ENCODE measurements at places on chromosomes 2 and 18.

- no peak for DNase-seq
Measured at GRCh38 chr2:6168485-6168884, 476.3 kb downstream of the SOX11 start.

- DNase-seq = no peak
Measured at GRCh38 chr18:6310714-6311113, 104.0 kb downstream of the L3MBTL4 start.

DNA sequence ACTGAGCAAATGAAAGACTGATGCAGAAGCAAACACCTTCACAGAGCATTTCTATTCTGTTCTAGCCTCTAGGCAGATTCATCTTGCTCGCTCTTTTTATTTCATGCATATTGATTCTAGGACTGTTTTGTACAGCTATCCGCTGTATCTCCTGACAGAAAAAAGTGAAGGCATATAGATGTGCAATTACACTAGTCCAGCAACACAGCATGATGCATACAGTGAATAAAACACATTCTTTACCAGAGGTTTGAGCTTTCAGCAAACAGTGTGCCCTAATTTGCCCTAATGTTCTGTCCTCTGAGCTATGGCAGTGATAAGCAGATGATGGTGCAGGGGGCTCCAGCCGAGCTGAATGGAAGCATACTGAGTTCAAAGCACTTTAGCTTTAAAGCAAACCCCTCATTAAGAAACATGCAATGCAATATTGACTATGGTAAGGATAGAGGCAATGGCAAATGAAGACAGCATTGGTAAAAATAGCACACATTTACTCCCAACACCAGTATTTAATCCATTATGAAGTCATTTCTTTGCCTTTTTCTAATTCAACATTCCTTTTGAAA is 141.2 kb upstream of the RGPD4 start:
- DNase-seq = no peak

- DNase-seq = no peak
Measured at GRCh38 chr18:70423988-70424387, 135.1 kb downstream of the SOCS6 start.

GRCh38 chr2:100010606-100011005 is 131.8 kb downstream of the AFF3 start:
- no peak for DNase-seq

- DNase-seq = no peak
Measured at GRCh38 chr2:129369437-129369836, 610.0 kb upstream of the RAB6C start.

DNA sequence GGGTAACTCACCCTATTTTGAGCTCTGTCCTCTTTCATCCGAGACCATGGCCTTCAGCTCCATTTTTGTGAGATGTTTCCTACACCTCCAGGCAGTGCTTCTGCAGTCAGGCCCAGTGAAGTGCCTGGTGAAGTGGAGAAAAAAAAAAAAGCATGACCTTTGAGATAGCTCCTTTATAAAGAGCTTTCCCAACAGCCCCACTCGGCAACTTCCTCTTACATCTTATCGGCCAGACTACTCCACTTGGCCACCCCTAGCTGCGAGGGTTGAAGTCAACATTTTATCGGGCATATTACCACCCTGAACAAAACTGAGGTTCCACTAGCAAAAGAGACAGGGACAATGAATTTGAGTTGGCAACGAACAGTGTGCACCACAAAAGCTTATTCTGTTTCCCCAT is 124.8 kb upstream of the RNF152 start:
- no peak for DNase-seq

DNA sequence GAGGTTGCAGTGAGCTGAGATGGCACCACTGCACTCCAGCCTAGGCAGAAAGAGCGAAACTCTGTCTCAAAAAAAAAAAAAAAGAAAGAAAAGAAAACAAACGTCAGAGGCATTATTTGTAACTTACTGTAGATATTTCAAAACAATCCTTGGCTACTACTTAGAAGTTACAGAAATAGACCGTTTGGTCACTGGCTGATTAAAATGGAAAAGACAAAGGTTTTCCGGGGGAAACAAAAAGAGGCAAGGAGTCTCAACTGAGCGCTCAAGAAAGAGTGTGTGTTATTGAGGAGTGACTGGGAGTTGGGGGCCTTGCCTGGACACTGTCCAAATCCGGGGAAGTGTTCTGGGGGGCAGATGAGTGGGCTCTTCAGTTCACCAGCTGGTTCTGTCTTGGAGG is 47.6 kb downstream of the TEX44 start:
- no peak for DNase-seq

DNA sequence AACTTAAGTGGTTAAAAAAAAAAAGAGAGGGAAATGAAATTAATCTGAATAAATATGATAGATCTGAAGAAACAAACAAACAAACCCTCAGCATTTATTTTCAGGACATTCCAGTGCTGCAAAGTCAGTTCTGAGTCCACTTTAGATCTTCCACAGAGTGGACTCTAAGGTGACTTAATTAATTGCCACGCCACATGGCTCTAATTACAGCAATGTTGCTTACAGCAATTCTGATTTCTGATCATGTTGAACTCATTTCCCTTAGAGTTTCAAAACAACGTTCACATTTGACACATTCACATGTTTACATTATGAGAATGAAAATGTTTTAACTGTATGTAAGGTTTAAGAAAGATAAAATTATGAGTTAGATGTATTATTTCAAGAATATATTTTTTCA is 38.6 kb upstream of the RASGRP3 start:
- no peak for DNase-seq

GRCh38 chr18:37388413-37388812 is 177.2 kb downstream of the CELF4 start:
- no peak for DNase-seq

GRCh38 chr18:48367557-48367956 is 41.6 kb downstream of the ZBTB7C start:
- DNase-seq = no peak

GRCh38 chr2:208069186-208069585 is 43.9 kb upstream of the PLEKHM3 start:
- no peak for DNase-seq

- no peak for DNase-seq
Measured at GRCh38 chr2:148877403-148877740, 2.3 kb downstream of the KIF5C start.

DNA sequence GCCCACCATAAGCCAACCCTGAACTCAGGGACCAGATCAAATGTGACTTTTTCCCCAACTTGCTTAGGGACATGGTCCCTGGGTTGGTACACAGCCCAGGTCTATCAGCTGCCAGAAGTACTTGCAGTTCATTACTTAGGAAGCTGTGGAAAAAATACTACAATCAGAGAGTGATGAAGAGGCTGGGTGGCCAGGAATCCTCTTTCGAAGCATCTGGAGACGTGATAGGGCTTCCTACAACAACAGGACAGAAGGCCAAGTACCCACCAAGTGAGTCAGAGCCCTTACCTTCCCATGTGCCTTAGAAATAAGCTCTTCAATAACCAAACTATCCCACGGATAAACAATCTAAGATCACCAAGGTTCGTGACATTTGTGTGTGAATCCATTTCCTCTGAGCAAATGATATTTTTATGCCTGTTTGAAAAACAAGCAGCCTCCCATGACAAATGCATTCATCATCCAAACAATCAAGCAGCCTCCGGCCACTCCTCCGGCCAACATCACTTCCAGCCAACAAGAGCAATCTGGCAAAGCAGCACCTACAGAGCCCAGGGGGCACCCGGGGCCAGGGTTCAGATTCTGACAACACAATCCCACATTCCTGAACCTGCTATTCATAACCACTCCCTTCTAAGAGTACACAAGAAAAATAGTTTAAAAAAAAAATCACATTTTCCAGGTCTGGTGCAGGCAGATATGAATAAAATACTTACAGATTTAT is 26.4 kb downstream of the TBC1D8 start:
- DNase-seq = no peak

DNA sequence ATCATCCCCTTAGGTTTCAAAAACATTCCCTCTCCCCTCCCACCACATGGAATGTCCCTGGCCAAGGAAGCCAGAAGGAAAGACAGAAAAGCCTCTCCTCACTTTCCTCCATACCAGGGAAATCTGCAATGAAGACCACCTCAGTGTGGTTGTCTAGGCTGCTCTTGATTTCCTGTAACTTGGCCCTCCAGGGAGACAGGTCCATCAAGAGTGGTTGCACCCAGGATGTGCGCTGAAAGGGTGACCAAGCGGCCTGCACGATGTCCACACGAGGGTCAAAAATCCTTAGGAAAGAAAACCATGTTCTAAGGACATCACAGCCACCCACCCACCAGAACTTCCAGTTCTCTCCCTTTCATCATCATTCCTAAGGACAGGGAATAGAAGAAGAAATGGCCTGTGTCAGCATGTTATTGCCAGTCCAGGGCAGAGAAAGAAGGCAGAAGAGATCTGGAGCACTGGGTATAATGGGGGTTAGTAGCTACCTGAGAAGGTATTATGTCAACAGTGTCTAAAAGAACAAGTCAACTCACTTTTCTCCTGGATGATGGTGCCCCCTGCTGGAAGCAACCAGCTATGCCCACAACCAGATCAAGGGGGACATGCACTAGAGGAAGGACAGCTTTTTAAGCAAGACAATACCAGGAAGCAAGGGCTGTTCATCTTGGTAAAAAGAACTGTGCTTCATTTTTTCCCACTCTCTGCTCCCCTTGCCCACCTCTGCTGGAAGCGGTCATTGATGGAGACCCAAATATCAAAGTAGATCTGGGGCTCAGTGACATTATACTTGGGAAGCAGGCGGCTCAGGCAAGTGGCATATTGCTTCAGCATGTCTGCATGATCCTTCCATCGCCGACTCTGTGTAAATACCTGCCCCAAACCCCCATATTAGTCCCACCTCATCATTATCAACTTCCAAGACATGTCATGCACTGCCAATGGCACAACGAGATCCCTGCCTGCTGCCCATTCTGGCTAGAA is 9.3 kb downstream of the GGCX start:
- peak; percentile 83 for DNase-seq

DNA sequence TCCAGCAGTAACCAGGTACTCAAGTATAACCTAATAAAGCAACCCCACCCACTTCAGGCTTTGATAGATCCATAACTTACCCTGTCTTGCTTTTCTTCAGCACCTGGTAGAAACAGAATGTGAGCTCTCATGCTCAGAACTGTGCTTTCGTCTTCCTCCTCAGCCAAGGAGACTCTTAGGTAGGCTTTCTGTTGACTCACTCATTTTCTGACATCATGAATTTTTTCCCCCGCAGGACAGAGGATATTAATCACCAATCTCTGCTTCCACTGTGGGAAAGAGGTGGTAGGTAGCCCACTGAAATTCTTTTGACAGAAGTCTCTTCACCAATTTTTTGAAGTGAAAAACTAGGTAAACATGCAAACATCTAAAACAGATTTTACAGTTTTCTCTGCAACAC is 241.2 kb upstream of the KCNJ3 start:
- no peak for DNase-seq

DNA sequence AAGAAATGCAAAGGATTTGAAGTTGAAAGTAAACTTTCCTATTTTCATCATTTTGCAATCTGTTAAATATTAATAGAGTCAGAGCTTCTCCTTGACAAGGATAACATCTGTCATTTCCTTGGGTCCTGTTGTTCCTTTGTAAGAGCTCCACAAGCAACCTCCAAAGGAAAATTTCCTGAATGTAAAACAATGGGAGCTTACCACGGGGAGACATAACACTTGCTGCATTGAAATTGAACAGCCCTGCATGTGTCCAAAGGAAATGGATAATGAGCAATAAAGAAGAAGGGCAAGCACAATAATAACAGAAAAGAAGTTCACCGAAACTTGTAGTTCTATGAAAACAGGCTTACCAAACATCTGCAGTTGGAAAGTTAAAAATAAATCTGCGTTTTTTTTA is 42.0 kb upstream of the SCG2 start:
- no peak for DNase-seq

DNA sequence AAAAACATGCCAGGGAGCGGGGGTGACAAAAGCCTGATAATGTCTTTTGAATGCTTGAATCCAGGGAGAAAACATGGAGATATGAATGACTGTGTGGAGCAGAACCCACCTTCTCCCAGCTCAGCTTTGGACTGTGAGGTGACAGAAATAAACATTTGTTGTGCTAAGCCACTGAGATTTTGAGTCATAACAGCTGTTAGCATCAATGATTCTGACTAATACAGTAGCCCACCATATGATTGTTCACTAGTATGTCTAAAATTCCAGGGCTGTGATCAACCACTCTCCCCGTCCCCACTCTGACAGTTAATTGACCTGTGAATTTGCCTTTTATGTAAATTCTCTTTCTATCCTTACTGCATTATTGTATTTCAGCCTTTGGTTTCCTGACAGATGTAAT is 69.1 kb downstream of the PDK1 start:
- no peak for DNase-seq

DNA sequence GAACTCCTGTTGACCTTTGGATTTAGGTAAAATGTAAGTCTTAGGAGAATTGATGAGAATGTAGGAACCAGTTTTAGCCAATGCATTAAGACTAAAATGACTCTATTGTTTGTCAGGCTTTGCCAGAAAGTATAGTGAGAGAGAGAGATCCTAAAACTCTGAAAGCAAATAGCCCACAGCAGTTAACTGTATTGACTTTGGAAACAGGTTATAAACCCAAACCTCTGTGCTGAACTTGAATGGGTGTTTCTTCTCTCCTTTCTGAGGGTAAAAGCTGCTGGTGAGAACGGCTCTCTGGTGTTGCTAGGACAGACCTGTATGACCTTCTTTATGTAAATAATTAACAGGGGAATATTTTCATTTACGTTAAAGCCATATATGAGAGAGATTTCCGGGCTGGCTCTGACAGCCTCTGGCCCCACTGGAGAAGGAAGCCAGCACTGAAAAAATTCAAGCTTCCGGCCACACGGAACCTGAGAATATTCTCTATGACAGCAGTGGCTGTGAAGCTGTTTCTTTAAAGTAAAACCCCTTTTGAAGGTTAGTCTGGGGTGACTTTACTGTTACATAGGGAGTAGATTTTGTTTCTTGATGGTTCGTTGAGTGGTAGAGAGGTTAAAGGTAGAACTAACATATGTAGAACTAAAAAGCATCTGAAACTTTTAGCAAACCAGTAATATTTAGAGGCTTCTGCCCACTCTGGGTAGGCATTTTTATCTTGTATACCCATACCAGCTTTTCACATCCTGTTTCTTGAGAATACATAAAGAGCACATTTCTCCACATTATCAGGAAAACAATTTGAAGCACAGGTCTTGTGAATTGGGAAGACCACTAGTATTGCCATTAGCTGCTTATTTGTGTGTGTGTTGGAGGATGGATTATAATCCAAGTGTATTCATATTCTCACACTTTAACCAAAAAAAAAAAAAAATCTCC is 123.8 kb downstream of the SPTBN1 start:
- DNase-seq = no peak

DNA sequence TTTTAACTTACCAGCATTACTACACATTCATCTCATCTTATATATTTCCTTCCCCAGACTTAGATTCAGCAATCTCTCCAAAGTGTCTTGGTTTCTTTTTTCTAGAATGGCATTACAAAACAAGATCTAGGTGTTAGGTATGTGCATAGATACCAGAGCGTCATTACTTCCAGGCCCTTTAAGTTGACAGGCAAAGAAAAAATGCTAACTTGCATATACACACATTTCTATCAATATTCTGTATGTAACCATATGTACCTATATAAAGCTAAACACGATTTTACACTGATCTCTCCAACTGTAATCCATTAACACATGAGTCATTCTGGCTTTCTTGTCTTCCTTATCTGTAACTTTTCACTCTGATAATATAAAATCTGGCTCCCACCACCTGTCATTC is 503.8 kb upstream of the NRXN1 start:
- no peak for DNase-seq

Measured in stimulated activated CD4-positive, alpha-beta T cell treated with anti-CD3 and anti-CD28 coated beads, Interleukin-1b, Interleukin-23, amount 100 ng/mL, for 1 hour (primary cell).